NCI-H1092 treated with DMSO at 0.1 percent for 48 hours (cell line): ENCODE measurements at places on chromosomes 4 and X.

GRCh38 chrX:9196961-9197640, 163.2 kb upstream of the FAM9B start:
- no peak for DNase-seq

DNA sequence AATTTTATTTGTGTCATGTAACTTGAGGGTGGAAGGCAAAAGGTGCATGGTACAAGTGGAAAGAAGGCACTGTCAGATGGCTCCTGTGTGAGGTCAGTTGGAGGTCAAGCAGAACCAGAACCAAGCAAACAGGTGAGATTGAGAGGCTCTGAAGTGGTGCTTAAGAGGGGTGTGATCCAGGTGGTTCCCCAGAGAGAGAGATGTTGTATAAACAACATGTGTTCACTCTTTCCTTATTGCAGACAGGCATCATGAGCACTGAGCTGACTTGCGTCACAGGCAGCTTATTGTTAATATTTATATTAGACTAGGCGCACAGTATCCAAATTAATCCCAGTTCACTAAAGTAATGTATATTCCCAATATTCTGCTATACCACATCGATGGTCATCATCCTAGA, 56.8 kb downstream of the CXCL13 start:
- peak; percentile 72 for DNase-seq

DNA sequence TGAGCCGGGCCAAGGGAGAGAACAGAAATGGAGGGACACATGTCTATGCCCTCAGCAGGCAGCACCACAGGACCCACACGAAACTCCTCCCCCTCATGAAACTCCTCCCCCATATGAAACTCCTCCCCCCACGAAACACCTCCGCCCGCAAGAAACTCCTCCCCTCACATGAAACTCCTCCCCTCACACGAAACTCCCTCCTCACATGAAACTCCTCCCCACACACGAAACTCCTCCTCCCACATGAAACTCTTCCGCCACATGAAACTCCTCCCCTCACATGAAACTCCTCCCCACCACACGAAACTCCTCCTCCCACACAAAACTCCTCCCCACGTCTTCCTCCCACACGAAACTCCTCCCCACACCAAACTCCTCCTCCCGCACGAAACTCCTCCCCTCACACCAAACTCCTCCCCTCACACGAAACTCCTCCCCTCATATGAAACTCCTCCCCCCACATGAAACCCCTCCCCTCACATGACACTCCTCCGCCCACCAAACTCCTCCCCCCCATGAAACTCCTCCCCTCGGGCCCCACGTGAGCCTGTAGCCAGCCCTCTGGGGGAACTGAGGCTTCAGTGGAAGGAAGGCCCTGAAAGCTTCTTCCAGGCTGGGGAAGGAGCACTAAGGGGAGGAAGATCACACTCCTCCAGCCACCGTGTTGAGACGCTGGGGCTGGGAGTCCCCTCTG, 15.2 kb downstream of the ADRA2C start:
- DNase-seq = no peak

- DNase-seq = no peak
These were observed 171.4 kb upstream of the NRK start for GRCh38 chrX:105650986-105651385.

DNA sequence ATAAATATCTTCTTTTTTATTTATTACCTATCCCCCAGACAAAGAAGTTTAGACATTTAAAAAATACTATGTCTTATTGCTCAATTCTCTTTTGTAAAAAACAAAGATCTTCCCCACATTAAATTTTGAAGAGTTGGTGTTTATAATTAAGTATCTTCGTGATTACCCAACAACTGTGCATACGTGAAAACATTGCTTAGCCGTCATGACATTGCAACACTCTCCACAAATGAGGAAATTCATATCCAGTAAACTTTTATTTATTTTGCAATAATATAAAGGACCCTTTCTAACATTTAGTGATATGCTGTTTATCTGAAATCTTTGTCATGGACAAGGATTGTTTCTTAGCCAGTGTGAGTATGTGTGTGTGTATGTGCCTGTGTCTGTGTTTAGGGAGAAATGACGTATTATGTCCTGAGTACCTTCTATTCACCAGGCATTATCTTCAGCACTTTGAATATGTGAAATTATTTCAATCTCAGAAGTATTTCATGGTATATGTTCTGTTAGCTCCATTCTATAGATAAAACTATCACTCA, 26.1 kb upstream of the EREG start:
- DNase-seq = no peak

GRCh38 chr4:74499986-74500781, 55.2 kb downstream of the AREG start:
- DNase-seq = no peak

- no peak for DNase-seq
These were observed 52.9 kb downstream of the TXK start for GRCh38 chr4:48081196-48081595.

DNA sequence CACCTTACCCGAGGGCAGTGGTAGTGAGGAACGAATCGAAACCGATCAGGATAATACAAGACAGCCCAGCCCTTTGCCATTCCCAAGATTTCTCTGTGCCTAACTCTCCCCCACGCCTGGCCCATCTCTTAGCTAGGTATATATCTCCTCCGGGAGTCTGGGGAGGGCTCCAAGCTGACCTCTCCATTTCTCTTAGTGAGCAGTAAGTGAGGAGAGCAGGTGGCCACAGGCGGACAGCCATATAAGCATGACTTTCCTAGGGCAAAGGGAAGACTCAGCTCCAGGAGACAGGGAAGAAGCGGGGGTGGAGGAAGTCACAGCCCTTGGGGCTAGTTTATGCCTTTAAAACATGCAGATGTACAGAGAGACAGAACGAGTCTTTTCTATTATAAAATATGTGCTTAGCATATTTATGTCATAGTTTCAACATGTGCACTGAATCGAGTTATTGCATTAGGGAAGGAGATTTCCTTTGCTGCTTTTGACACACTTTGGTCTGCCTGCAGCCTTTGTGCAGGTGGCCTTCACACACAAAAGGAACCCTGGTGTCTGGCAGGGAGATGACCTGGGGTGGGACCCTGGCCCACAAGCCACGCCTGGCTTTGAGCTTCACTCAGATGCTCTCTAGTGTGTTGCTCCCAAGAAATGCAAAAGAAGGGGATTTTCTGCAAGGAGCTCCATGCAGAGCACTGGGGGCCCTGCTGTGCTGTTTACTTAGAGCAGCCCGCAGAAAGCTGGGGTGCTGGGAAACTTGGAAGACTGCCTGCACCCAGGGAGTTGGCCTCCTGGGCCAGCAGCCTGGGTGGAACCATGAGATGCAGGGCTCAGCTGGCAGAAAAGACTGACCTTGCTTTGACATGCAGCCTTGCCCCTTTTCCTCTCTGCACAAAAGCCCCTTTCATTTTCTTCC, 613.3 kb downstream of the BCOR start:
- peak; percentile 23 for DNase-seq

DNA sequence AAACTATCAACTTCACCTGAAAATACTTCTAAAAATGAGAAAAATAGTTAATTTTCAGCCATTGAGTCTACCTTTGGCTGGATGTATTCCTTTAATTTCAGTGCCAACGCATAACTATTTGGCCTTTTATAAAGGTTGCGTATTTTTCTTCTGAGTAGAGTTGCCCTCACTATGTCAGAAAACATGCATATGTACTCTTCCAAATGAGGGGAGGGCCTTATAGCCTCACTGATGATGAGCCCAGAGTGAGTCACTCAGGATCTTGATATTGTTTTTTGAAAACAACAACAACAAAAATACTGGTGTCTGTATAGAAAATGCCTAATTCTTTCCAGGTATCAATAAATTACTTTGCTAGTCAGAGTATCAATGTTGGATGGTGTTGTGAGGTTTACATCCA, 349.3 kb downstream of the FBXO8 start:
- DNase-seq = no peak

DNA sequence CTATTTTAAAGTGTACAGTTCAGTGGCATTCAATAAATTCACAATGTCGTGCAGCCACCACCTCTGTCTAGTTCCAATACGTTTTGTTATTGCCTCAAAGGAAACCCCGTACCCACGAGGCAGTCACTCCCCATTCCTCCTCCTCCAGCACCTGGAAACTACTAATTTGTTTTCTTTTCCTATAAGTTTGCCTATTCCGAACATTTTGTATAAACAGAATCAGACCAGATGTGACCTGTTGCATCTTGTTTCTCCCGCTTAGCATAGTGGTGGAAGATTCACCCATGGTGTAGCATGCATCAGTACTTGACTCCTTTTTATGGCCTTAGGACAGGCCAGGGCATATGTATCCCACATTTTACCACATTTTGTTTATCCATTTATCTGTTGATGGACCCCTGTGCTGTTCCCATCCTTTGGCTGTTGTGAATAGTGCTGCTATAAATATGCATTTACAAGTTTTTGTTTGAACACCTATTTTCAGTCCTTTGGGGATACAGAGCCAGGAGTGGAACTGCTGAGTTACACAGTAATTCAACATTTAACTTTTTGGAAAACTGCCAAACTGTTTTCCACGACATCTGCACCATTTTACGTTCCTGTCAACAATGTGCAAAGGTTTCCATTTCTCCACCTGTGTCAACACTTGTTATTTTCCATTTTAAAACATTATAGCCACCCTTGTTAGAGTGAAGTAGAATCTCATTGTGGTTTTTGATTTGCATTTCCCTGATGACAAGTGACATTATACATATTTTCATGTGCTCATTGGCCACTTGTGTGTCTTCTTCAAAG, 57.8 kb upstream of the STX18 start:
- peak; percentile 91 for DNase-seq

- DNase-seq = no peak
These were observed 1219.3 kb upstream of the PRKX start for GRCh38 chrX:4932790-4933189.

DNA sequence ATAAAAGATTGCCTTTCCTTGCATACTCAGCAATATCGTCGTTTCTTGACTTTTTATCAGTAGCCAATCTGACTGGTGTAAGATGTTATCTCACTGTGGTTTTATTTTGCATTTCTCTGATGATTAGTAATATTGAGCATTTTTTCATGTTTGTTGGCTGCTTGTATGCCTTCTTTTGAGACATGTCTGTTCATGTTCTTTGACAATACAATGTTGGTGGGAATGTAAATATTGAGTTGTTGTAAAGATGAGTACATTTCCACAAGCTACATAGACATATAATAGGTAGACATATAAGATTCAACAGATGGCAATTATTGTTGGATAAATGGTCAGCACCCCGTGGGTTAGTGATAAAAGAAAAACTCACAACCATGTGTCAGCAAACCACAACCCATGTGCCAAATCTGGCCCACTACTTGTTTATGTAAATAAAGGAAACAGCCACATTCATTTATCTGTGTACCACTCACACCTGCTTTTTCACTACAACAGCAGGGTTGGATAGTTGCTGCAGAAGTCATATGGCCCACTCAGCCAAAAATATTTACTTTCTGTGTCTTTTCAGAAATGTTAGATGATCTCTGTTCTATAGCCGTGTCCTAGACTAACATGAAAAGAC, 153.1 kb upstream of the VCX start:
- DNase-seq = peak; percentile 88

DNA sequence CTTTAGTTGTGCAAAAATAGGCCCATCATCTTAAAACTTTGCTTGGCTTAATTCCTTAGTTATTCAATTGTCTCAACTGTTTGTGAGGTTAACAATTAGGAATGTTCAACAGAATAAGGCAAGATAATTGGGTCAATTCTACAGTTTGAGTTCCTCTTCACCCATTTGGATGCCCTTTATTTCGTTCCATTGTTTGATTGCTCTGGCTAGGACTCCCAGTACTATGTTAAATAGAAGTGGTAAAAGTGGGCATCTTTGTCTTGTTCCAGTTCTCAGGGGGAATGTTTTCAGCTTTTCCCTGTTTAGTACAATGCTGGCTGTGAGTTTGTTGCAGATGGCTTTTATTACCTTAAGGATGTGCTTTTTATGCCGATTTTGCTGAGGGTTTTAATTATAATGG, 761.5 kb upstream of the GRIA3 start:
- DNase-seq = no peak

DNA sequence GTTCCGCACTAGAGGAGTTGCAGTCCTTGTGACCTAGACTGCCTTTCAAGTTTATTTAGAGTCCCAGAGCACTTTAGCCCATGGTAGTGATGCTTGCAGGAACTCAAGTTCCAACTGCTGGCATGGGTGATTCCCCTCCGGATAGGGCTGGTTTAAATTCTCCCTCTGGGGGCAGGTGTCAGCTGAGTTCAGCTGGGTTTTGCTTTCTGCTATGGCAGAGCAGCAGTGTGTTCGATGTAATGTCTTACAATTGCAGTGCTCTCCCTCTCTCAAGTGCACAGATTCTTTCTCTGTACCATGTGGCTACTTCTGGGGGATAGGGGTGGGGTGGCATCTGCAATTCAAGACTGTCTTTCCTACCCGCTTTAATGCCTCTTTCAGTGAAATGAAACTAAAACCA, 164.8 kb upstream of the ZIC3 start:
- no peak for DNase-seq

DNA sequence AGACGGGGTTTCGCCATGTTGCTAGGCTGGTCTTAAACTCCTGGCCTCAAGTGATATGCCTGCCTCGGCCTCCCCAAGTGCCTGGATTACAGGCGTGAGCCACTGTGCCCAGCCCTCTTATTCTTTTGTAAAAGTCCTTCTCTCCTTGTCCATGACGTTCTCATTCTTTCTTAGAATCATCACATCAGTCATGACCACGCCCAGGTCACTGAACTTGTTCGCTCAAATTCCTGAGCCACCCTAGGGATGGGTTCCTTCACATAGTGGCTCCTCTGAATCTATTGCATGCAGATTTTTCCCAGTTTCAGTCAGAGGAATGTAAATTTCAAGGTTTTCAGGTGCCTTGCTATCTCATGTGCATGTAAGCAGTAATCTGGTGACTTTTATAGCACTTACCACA, 15.7 kb downstream of the JADE1 start:
- no peak for DNase-seq

DNA sequence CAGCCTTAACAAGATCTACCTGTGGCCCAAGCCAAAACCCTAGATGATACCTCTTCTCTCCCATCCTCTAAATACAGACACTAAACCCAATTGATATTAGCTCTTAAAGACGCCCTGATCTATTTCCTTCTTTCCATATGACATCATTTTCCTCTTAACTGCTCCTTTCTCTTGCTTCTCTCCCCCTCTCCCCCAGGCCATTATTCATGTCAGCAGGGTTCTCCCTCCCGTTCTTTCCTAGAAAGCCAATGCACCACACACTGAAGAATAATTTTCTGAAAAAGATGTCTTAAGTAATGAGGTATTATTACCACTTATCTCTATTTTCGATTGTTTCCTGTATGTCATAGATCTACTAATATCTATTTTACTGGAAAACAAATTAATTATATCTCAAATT, 9.7 kb upstream of the ING2 start:
- DNase-seq = no peak

GRCh38 chrX:24285082-24285481, 28.8 kb downstream of the SUPT20HL2 start:
- DNase-seq = no peak

GRCh38 chr4:52617336-52618020, 41.6 kb downstream of the USP46 start:
- DNase-seq = no peak

DNA sequence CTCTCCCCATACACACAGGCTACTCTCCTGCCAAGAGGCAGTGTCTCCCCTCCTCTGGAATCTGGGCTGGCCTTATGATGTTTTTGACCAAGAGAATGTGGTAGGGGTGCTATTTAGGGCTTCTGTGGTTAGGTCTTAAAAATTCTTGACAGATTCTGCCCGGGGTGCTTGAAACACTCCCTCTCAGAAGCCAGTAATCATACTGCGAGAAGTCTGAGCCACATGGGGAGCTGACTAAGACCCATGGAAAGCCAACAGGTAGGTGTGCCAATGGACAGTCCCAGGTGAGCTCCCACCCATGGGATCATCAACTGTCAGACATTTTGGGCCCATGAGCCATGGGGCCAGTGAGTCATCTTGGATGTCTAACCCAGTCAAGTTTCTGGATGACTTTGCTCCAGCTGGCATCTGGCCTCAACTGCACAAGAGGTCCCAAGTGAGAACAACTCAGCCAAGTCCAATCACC, 315.7 kb downstream of the FBXW7 start:
- no peak for DNase-seq
